C1 segment of cervical spinal cord (tissue), 14 donors: ENCODE measurements at places on chromosomes 7 and 10.

GRCh38 chr7:107889992-107890391 is 991 bp upstream of the DLD start:
- DNase-seq = no peak

- DNase-seq = no peak
Observed at GRCh38 chr10:132614431-132615340, 77.1 kb downstream of the INPP5A start.

- no peak for DNase-seq
Observed at GRCh38 chr10:116738339-116738738, 4.0 kb downstream of the HSPA12A start.

- no peak for DNase-seq
Observed at GRCh38 chr10:70296406-70296899, 12.6 kb upstream of the NPFFR1 start.

- DNase-seq = peak; percentile 20
Observed at GRCh38 chr10:110005719-110006118, 2.1 kb upstream of the ADD3 start.

DNA sequence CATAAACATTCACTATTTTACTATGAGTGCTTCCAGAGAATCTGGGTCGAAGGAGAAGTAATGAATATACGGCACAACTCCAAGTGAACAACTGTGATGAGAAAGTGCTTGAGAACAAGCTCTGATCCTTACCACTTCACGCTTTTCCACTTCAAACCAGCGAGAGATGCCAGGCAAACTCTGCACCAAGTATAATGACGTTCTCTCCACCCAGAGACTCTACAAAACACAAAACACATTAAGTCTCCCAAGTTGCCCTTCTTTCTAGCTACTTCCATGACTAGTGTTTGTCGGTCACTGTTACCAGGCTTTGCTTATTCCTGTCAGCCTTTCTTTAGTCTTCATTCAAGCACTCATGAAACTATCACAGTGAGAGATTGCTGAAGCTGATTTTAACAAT is 193.1 kb upstream of the IMMP2L start:
- no peak for DNase-seq

DNA sequence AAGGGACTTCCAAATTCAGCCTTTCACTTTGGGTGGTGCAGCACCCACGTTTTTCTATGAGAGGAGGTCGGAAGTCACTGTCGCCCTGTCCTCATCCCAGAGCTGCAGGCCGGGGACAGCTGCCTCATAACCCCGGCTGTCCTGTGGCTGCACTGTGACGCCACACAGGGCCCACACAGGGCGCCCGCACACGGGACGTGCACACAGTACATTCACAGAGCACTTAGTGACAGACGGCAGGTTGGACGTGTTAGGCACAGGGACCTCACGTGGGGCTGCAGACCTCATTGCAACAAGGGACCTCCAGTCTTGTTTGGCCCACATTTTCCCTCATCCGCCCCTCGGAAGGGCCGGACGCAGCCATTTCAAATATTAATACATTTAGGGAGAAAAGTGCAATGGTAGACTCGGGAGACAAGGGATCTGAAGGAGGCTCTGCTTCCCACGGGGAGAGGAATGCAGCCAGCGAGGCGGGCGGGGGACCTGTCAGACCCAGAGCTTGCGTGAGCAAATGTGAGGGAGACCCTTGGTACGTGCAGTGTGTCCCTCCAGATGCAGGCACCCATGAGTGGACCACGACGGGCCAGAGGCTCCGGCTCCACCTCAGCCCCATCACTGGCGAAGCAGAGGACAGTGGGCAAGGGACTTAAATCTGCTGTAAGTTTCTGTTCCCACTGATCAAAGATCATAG is 86.7 kb downstream of the VOPP1 start:
- DNase-seq = no peak

GRCh38 chr7:151773797-151774196 is 103.1 kb downstream of the PRKAG2 start:
- DNase-seq = no peak

DNA sequence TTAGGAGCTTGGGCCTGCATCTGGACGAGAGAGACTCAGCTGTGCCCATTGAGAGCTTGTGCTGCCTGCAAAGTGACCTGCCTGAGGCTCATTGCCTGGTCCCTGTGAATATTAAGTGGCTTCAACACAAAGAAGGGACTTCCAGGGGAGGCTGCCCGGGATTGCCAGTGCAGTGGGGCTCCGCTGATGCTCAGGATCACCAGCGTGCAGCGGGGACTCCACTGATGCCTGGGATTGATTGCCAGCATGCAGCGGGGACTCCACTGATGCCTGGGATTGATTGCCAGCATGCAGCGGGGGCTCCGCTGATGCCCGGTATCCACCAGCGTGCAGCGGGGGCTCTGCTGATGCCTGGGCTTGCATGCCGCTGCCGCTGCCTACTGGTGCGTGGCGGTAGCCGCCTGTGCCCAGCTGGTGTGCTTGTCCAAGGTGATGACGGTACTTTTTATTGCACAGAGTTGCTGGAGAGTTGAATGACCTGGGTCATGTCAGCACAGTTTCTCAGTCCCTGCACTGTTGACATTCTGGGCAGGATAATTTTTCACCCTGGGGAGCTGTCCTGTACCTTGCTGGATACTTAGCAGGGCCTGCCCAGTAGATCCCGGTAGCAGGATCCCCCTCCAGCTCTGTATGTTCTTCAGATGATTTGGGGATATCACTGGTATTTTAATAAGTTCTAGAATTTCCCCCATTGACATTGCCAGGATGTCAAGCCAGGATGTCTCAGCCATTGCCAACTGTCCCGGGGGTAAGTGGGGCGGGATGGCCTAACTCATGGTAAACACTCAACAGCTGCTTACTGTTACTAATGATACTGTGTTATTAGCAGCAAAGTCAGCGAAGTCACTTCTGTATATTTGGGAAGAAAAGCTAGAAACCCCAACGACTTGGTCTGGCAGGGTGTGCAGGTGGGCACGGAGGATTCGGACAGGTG is 13.0 kb downstream of the DOCK1 start:
- no peak for DNase-seq

GRCh38 chr7:158556721-158557440 is 30.7 kb downstream of the PTPRN2 start:
- DNase-seq = no peak

- DNase-seq = no peak
Observed at GRCh38 chr10:88505680-88506215, 77.4 kb downstream of the RNLS start.

DNA sequence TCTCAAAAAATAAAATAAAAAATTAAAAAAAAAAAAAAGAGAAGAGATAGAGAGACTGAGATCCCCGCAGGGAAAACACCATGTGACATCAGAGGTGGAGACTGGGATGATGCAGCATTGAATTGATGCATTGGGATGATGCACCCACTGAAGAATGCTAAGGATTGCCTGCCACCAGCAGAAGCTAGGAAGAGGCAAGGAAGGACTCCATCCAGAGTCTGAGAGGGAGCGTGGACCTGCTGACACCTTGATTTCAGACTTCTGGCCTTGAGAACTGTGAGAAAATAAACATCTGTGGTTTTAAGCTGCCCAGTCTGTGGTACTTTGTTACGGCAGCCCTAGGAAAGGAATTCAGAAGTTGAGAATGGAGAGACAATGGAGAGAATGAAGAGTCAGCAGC is 89.8 kb upstream of the PRPS1L1 start:
- no peak for DNase-seq

DNA sequence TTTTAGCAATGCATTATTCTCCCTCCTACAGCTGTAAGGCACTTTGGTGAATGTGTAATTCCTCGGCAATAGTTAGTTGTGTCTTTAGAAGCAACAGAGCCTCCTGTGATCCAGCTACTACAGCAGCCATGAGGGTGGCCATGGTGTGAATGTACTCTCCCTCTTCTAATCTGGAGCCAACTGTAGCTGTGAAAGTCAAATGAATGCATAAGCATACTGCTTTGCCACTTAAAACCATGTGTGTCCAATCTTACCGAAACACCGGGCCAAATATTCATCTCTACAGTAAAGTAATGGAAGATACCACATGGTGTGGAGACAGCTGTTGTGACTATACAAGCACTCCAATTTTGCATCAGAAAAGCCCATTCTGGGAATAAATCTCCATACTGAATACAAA is 195.0 kb downstream of the DNAJC1 start:
- DNase-seq = no peak

GRCh38 chr10:63767138-63767801 is 246.1 kb downstream of the REEP3 start:
- DNase-seq = no peak
